ENCODE measurements at places on chromosomes 1 and 21.

DNA sequence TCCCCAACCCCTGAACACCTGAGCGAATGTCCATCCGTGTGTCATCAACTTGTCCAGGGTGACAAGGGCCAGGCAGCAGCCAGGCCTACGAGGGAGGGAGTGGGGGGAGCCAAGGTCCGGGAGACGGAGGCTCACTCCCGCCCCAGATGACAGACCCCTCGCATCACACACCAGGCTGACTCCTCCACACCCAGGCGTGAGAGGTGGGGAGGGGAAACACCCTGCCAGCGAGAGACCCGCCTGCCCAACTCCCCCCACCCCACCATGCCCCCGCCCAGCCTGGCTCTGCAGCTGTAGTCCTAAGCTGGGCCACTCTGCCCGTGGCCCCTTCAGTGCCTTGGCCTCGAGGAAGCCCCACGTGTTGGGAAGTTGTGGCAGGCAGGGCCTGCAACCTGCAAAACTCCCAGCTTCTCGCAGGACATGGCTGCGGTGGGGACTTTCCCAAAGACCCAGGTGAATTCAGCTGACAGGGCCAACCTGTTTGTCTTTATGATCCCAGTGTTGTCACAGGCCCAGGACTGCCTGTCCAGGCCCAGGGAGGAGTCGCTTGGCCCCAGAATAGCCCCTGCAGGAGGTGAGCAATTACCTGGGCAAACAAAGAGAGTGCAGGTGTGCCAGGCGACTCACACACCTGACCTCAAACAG lies 62.9 kb downstream of the RIPK4 start:
- no peak for DNase-seq

DNA sequence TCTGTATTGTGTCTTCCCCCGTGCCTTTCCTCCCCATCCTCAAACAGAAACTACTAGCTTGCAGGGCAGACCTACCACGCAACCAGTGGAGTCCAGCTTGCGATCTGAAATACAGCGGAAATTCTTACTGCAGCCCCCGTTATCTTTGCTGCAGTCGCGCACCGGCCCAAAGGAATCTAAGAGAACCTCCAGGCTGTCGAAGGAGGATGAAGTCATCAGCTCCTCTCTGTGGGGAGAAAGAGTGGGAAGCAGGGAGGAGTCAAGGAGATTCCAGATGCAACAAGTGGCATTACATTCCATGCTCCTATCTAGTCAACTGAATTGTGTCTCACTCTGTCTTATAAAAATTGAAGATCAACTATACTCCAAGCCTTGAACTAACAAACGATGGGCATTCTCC lies 206.9 kb downstream of the ASTN1 start:
- DNase-seq, result no peak

DNA sequence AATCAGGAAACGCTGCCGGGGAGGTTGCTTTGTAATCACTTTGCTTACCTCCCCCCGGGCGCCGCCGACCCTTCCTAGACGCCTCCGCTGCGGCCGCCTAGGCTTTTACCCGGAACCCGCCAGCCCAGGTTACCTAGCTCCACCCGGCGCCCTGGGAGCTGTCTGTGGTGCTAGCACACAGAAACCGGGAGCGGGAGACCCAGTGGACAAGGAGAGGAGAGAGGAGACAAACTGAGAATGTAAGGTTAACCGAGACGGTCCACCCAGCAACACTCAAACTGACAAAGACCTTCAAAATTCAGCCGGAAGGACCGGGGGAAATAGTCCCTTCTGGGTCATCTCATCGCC lies 9.8 kb downstream of the BARHL2 start:
- DNase-seq, result no peak

DNA sequence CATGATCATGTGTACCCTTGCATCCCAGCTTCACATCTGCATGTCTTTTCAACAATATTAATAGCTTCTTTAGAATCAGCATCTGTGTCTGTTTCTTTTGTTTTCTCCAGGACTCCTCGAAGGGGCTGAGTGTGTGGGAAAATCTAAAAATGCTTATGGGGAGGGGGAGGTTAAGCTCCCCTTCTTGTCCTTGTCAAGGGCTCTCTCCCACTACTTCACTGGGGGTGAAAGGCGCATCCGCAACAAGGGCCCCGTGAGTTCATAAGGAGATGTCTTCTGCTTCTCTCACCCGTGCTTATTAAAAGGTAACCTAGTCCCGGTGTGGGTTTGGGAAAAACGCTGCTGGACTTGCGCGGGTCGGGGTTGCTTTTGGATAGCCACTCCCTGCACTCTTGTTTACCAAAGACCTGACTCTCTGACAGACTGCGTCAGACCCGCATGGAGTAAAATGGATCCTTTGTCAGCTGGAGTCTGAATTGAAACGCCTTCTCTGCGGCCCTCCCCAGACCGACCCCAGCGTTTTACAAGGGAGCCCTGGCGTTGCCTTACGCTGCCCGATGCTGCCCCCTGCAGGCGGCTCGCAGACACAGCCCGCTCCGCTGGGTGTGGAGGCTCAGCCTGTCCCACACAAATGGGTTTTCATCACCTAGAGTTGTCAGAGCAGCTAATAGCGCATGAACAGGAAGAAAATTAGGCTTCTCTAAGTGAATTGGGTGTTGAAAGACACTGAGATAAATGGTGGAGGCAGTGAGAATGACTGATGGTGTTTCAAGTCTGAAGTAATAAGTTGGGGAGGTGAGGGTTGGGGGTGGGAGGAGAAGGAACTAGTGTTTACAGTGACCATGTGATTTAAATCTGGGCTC lies 53.8 kb downstream of the IER5 start:
- peak; percentile 62 for DNase-seq

DNA sequence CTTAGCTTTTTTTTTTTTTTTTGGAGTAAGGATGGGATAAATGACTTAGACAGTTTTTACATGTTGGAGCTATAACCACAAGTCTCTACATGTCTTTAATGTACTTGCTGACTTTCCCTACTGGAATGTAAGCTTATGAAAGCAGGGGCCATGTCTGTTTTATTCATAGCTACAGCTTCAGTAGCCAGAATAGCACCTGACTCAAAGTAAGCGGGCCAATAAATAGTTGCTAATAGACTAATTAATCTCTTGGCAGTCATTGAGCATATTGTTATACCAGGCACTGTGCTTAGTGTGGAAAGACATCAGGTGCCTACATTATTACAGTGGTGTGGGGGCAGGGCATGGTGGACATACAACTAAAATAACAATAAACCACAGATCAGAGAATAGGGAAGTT lies 84.4 kb upstream of the HOOK1 start:
- DNase-seq, result no peak

DNA sequence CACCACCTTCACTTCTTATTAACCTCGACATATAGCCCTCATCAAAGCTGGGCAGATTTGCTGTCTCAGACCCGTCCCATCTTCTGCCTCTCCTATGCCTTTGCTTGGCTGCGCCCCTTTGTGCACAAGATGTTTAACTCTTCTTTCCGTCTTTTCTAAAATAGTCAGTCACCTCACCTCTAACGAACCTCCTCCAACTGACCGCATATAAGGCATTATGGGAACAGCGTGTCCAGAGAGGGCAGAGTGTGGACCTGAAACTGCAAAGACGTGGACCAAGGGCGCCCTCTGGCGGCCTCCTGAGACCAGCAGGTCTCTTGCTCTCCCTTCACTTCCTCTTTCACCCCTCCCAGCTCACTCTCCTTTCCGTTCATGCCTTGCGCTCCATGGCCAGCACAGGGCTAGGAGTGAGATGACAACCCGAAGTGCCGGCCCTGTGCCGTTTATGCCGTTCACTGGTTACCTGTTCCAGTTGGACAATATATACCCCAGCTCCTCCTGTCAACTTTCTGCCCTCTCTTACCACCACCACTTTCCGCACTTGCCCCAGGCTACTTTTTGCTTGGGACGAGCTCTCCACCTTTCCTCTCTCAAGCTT lies 2.5 kb upstream of the METTL25B start:
- DNase-seq, result peak; percentile 92

DNA sequence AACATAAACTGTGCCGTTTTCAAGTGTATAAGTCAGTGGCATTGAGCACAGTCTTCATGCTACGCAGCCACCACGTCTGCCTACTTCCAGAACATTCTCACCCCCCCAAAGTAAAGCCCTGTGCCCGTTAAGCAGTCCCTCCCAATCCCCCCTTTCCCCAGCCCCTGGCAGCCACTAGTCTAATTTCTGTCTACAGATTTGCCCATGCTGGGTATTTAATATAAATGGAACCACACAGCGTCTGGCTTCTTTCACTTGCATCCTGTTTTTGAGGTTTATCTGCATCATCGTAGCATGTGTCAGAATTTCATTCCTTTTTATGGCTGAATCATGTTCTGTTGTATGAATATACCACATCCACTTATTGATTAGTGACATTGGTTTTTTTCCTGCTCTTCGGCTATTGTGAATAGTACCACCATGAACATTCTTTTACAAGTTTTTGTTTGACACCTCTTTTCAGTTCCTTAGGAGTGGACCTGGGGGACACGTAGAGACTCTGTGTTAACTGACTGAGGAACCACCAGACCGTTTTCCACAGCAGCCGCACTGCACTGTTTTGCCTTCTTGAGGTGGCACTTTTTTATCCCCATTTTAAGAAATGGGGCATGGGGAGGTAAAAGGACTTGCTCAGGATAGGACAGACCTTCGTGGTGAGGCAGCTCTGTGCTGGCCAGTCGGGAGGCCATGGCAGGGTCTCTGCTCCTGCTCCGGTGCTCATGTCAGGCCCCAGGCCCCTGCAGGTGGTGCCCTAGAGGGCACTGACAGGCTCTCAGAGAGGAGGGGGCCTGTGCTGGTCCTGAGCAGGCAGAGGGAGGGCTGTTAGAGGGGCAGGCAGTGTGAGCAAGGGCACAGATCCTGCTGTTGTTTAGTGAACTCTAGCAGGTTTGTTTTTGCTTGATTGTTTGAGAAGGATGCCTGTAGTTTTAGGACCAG lies 123.8 kb downstream of the PCBP3 start:
- no peak for DNase-seq

- DNase-seq, result no peak
Observed at GRCh38 chr1:3082571-3083516, 13.8 kb downstream of the PRDM16 start.

- no peak for DNase-seq
Observed at GRCh38 chr1:152473887-152474537, 36.6 kb upstream of the LCE5A start.

DNA sequence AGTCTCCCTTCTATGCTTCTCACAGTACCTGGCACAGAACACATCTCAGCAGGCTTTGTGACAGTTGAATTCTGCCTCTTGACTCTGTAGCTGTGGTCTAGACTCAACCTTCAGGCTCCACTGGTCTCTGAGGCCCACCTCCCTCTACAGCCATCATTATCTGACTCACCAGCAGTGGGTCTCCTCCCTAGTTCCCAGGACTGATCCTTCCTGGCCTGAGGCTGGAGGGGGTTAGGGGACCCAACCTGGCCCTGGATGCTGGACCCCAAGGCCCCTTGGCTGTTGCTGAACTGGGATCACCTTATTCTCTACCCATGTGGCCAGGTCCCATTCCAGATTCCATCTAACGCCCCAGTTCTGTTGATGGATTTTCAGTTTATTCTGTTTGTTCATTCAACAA lies 43.1 kb upstream of the FOXO6 start:
- DNase-seq, result no peak

- DNase-seq, result no peak
Observed at GRCh38 chr1:30741239-30741894, 16.2 kb downstream of the LAPTM5 start.

GRCh38 chr1:18142969-18143368 lies 35.4 kb downstream of the IGSF21 start:
- DNase-seq, result no peak

GRCh38 chr1:182786223-182786994 lies 3.2 kb upstream of the NPL start:
- peak; percentile 67 for DNase-seq

GRCh38 chr1:63828322-63829044 lies 54.7 kb downstream of the ROR1 start:
- no peak for DNase-seq

DNA sequence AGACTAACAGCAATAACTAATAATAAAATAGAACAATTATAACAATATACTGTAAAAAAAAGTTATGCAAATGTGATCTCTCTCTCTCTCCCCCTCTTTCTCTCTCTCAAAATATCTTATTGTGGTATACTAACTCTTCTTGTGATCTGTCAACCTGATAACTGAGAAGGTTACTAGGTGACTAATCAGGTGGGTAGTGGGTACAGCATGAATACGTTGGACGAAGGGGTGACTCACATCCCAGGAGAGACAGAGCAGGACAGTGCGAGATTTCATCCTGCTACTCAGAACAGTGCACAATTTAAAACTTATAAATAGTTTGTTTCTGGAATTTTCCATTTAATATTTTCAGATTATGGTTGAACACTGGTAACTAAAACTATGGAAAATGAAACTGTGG lies 257.5 kb downstream of the LRRC40 start:
- DNase-seq, result no peak

- DNase-seq, result no peak
Observed at GRCh38 chr1:66396212-66396890, 137.6 kb upstream of the SGIP1 start.

- DNase-seq, result no peak
Observed at GRCh38 chr1:2916153-2916552, 105.1 kb upstream of the ACTRT2 start.

GRCh38 chr1:84348759-84349158 lies 47.3 kb downstream of the SAMD13 start:
- no peak for DNase-seq

DNA sequence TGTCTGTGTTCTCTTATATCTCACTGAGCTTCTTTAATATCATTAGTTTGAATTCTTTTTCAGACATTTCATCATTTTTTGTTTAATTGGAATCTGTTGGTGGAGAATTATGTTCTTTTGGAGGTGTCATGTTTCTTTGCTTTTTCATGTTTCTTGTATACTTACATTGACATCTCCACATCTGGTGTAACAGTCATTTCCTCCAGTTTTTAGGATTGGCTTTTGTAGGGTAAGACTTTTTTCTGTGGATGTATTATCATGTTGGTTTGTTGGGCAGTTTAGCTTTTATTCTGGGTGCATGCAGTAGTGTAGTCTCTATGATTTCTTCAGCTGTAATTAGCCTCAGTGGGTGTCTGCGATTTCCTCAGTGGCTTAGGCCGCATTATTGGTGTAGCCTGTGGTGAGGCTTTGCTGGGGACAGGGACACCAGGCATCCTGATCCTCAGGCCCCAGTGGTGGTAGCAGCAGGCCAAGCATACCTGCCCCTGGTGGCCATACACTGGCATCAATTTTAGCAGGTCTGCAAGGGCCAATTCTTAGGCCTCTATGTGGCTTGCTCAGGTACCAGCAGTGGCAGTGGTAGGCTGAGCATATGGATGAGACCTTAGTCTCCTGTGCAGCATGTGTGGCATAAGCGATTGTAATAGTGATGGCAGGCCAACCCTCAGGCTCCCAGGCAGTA lies 77.6 kb upstream of the SAMD13 start:
- DNase-seq, result no peak

DNA sequence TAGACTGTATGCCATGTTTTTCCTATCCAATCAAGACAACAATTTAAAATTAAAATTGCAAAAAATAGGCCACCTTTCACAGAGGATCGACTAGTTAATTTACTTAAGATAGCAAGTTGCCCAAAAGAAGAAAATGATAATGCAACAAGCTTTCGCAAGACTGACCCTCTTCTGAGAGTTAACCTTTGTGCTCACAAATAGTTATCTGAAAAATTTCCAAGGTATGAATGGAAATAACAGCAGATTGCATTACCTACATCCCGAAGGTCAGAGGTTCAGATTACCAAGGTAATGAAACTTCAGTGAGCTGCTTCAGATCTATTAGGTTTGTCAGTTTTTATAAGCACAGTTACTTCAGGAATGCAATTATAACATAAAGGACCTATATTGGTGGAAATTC lies 298.0 kb downstream of the KCTD3 start:
- no peak for DNase-seq
